Foreskin fibroblast (primary cell): ENCODE measurements at places on chromosomes 1 and 21.

GRCh38 chr1:204102029-204102611 is 29.2 kb downstream of the SOX13 start:
- DNase-seq: no peak

- DNase-seq: no peak
Observed at GRCh38 chr1:1538334-1538733, 2.1 kb downstream of the TMEM240 start.

DNA sequence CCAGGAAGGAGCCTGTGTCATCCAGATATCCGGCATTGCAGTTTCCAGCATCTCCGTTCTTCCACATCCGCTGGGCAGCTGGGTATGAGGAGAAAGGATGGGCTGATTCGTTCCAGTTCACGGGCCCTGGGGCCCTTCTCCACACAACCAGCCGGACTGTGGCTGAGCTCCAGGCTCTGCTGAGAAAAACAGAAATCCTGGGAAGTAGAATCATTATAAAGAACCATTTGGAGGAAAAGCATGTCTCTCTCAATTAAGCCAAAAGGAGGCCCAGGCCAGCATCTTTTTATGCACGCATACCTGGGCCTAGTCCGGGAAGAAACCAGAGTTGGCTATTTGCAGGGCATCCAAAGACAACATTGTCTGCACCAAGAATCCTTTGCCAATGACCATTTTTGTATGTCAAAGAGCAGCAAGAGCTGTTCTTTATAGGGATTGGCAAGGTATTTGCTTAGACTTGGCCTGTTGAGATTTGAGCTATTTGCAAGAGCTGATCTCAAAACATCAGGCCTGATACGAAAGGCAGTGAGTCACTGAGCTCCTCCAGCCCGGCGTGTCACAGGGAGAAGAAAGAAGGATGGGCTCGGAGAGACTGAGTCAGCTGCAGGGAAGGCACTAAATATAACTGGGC is 84.9 kb upstream of the ARHGEF16 start:
- DNase-seq: peak; percentile 94

DNA sequence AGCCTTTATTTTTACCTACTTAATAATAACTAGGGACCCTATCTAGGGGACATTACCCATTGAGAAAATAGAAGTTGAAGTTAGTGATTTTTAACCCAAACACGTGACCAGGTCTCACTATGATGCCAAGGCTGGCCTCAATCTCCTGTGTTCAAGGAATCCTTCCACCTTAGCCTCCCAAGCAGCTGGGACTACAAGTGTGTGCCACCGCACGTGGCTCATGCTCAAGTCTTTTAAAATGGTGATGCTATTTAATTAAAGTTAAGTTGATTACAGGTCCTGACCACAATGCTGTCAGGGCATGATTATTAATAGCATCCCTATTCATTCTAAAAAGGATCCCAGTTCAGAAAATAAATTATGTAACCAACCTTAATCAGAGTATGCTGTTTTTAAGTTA is 25.0 kb downstream of the FUBP1 start:
- DNase-seq: no peak

GRCh38 chr21:25426580-25426979 is 180.7 kb downstream of the MRPL39 start:
- DNase-seq: no peak
